Fibroblast of skin of right biceps (primary cell): ENCODE measurements at places on chromosomes 5 and 9.
A peak's percentile ranks its signal among the peaks of the same experiment; 100 is the strongest.

GRCh38 chr5:124825250-124825982 is 79.0 kb upstream of the ZNF608 start:
- DNase-seq: no peak

DNA sequence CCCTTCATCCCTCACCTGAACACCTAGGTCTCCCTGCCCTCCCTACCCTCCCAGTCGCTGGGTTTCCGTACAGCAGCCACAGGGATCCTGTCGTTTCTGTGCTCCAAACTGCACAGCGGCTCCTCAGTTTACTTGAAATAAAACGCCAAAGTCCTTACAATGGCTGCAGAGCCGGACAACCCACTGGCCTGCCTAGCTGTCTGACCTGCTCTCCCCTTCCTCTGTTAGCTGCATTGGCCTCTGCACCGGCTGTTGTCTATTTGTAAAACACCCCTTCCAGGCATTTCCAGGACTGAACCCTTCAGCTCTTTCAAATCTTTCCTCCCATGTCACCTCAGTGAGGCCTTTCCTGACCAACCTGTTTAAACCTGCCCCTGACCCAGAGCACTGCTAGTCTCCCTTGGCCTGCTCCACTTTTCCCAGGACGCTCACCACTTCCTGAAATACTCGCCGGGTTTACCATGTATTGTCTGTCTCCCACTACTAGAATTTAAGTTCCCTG is 9.1 kb upstream of the MGAT1 start:
- no peak for DNase-seq

DNA sequence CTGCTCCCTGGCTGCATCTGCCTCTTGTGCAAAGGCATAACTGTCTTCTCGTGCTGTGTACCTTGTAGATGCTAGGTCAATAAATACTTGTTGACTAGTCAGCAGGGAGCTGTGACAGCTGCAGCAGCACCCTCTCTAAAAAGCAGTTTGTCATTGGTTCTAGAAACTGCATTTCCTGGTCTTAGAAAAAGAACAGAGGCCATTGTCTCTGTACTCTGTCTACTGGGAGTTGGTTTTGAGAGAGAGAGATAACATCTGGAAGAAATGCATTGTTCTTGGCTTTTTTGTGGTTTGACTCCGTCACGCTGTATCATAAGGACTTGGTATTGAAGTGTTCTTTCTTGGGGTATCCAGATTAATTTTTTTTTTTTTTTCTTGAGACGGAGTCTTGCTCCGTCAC is 32.3 kb downstream of the SH3GLB2 start:
- DNase-seq: peak; percentile 26

GRCh38 chr5:127656825-127657224 is 7.9 kb downstream of the CTXN3 start:
- no peak for DNase-seq

- DNase-seq: peak; percentile 76
Measured at GRCh38 chr5:52692039-52692438, 95.7 kb upstream of the ITGA1 start.

DNA sequence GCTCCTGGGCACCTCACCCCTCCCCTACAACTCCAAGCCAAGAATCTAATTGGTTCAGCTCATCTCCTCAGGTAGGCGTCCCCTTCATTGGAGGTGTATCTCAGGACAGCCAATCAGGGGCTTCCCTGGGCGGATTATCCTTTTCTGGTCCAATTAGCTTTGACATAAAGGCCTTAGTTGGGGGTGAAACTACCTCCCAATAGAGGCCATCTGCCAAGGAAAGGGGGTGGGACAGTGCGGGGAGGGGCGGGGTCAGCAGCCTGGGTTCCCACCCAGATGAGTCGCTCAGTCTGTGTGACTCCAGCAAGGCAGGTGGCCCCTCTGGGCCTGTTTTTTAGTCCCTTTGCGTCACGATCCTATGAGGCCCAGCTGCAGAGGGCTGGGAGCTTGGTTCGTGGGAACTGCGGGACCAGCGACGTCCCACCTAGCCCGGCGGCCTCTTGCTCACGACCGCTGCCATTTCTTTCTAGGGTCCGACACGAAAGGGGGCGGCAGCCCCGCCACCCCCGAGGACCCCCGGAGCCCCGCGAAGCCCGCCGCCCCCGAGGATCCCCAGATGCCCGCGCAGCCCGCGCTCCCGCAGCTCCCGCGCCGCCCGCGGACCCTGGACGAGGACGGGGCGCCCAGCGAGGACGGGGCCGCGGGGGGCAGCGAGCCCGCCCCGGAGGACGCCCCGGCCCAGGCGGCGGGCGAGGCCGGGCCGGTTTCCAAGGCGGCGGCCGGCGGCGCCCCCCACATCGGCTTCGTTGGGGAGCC is 8.9 kb downstream of the PRRT1B start:
- no peak for DNase-seq

- no peak for DNase-seq
Measured at GRCh38 chr5:74016373-74016772, 390.4 kb downstream of the ARHGEF28 start.

DNA sequence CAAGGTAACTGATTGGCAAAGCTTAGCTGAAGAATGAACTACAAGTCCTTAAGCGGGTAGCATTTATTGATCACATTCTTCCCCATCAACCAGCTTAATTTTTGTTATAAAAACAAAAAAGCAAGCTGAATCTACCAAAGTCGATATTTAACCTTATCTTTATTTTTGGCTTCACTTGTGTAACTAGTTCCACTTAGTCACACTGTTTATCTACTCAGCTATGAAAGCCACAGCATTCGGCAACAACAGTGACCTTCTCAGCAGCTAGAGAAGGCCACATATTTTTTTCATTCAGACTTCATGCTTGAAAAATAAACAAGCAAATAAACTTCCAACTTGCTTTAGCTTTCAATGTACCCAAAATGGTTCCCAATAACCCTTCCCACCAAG is 69.4 kb downstream of the KLHL3 start:
- no peak for DNase-seq

- DNase-seq: no peak
Measured at GRCh38 chr9:6549106-6549800, 96.3 kb downstream of the GLDC start.

DNA sequence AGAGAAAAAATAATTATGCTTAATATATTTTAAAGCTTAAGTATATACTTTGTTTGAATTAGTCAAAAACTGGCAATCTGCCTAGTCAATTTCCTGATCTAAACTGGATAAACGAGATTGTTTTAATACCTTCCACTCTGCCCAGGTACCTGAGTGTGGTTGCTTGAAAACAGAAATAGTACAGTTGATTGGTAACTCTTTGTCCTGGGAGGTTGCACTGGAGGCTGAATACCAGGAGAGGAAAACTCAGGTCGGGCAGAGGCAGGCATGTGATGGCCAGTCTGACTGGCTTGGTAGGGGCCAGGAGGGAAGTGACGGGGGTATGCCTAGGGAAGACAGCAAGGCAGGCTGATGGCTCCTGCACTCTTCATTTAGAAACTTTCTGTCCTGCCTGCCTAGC is 80.2 kb downstream of the PIK3R1 start:
- no peak for DNase-seq

DNA sequence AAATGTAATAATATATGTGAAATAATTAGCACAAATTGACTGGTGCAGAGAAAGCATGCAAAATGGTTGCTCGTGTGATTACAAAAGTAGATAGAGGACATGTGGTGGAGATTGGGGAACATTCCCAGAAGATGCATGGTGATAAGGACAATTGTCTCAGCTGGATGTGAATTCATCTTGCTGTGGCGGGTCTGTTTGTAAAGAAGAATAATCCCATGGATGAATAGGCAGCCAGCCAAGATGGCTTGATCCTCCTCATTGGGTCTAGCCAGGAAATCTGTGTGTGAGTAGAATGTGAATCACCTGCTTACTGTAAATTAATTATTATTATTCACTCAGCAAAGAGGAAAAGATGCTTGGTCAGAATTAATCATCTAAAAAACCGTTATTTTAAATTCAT is 12.6 kb upstream of the DPYSL3 start:
- peak; percentile 83 for DNase-seq

DNA sequence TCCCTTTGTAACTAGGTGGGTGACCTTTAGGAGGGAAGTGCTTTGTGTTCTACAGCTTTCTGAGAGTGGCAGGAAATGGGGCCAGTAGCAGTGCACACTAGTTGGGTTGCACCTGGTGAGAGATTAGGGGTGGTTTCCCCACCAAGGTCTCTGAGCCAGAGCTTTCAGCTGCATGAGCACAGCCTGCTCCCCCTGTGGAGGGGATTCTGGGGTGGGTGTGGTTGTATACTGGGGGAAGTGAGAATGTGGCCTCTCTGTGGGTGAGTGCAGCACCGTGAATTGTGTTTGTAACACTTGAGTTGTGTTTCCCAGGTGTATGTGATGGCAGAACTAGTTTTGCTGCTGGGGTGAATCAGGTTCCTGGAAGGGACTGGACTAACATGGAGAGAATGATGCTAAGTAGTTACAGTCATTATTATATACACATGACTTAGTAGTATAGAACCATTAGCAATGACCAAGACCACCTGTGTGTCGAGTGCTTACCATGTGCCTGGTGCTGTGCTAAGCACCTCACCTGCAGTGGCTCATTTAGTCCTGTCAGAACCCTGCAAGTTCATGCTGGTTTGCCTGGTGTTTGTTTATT is 11.8 kb upstream of the CXXC5 start:
- DNase-seq: no peak

GRCh38 chr9:87883990-87884389 is 1.3 kb downstream of the SPATA31E1 start:
- DNase-seq: no peak

GRCh38 chr5:36507332-36507952 is 99.0 kb upstream of the SLC1A3 start:
- peak; percentile 70 for DNase-seq

DNA sequence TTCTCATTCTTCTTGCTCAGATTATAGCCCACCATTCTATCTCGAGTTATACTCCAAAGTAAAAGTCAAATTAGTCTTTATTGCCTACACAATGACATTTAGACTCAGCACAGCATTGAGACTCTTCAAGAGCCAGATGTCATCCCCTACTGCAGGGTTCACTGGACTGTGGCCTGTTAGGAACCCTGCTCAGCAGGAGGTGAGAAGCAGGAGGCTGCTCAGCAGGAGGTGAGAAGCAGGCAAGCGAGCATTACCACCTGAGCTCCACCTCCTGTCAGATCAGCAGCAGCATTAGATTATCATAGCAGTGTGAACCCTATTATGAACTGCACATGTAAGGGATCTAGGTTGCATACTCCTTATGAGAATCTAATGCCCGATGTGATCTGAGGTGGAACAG is 12.7 kb upstream of the LIFR start:
- no peak for DNase-seq

DNA sequence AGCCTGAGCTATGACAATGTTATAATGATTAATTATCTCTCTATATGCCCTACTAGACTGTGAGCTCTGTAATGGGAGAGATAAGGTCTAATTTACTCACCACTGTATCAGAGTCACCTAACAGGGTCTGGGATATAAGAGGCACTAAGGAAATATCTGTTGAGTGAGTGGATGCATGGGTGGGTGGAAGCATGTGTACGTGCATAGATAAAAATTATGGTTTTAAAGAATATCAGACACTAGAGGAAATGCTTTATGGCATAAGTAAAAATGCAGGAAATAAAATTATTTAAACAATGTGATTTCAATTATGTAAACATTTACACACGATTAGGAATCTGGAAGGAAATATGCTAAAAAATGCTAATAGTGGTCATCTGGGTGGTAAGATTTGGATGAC is 137.8 kb downstream of the SPOCK1 start:
- DNase-seq: peak; percentile 83

- DNase-seq: no peak
Measured at GRCh38 chr5:148682058-148683026, 28.0 kb upstream of the HTR4 start.

DNA sequence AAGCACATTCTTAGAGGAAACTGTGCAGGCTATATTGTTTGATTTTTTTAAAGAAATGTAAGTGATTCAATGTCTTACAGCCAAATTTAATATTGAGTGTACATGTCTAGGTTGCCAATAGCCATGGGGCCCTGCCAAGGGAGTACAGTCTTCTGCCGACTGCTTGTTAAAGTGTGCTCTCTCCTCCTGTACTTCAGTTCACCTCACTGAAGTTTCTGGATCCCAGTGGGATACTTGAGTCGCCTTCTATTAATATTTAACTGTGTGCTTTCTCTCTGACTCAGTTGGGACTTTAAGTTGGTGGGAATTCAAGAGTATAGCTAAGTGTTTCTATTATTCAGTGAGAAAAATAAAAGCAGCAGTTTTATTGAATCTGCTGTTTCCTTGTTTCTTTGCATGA is 44.5 kb upstream of the C5orf47 start:
- DNase-seq: no peak

- DNase-seq: no peak
Measured at GRCh38 chr9:131700765-131701435, 39.0 kb downstream of the RAPGEF1 start.

- DNase-seq: no peak
Measured at GRCh38 chr5:127609011-127609410, 39.9 kb upstream of the CTXN3 start.

DNA sequence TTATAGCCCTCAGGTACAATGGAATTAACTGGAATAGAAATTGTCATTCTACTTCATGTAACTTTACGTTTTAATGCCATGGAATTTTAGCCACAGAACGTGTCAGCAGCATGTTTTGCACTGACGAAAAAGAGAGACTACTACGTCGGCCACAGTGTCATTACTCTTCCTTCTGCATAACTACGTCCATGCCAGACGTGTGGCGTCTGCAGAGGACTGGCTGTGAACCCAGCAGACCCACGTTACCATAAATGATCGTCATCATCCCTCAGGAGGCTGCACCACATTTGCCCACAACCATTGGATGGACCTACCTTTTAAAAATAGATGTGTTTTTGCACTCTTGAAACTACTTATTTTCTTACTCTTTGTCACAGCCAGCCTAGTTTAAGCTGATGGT is 63.8 kb upstream of the ATG10 start:
- DNase-seq: no peak

GRCh38 chr9:33256236-33256635 is 8.3 kb downstream of the BAG1 start:
- no peak for DNase-seq

DNA sequence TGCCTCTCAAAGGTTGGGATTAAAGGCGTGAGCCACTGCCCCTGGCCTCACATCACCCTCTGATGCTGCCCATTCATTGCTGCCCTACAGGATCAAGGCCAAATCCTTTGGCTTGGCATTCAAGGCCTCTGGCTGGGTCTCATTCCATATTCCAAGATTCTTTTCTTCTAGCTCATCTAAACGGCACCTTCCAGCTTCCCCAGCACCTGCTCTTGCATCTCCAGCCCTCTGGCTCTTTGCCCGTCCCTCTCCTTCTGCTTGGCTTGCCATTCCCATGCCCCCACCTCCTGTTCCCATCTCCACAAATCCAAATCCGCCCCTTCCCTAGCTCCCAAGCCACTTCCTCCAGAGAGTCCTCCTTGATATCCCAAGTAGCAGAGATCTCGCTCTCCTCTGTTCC is 33.1 kb downstream of the CORO2A start:
- DNase-seq: no peak
